ENCODE measurements at places on chromosomes 11 and 22.

GRCh38 chr22:28237112-28237511 lies 318.1 kb upstream of the PITPNB start:
- DNase-seq, result no peak

- DNase-seq, result no peak
Observed at GRCh38 chr11:119863851-119864601, 135.0 kb upstream of the NECTIN1 start.

- no peak for DNase-seq
Observed at GRCh38 chr11:66529069-66529468, 16.8 kb downstream of the ZDHHC24 start.

- DNase-seq, result no peak
Observed at GRCh38 chr11:44987506-44987905, 36.8 kb upstream of the TP53I11 start.

DNA sequence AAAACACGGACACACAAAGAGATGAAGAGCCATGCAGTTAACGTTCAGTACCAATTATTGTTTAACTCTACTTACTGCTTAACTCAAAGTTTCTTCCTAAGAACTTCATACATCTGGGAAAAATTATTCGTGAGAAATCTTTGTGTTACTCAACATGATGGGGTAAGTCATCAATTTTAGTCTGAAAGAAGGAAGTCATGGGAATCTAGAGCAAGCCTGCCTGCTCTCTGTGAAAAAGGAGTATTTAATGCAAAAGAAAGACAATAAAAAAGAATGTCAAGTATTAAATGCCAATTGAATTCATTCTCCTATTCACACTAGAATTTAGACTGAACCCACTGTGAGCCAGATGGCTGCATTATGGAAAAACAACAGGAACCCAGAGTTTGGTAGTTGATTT lies 16.0 kb downstream of the TMEM123 start:
- DNase-seq, result no peak

GRCh38 chr22:30023099-30023660 lies 57.1 kb upstream of the HORMAD2 start:
- no peak for DNase-seq

DNA sequence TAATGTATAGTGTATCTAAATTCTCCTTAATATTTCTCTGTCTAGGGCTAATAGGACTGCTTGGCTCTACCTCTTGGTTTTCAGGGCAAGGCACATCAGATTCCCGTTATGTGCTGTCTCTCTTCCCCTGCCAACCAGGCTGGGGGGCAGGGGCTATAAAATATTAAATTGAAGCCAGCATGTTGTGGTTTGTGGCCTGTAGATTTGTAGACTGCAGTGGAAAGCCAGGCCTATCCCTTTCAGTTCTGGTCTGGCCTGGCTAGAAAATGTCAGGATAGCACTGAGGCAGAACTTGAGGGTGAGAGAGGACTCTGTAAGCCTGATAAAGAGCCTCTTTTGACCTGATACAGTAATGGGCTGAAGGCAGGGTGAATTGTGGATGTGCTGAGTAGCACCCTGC lies 14.4 kb upstream of the GRK2 start:
- no peak for DNase-seq

DNA sequence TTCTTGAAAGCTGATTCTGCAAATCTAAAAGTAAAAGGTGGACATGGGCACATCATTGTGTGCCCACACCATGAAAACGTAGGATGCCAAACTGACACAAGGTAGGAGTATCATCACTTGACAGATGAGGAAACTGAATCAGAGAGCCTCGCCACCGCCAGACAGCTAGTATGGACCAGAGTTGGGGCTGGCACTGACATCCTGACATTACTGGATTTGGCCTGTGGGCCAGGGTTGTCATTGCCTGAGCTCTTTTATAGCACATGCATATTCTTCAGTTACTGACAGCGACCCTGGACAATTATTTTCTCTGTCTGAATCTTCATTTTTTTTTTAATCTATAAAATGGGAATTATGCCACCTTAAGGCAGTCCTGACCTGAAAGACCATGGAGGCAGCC lies 16.5 kb downstream of the USP35 start:
- no peak for DNase-seq

DNA sequence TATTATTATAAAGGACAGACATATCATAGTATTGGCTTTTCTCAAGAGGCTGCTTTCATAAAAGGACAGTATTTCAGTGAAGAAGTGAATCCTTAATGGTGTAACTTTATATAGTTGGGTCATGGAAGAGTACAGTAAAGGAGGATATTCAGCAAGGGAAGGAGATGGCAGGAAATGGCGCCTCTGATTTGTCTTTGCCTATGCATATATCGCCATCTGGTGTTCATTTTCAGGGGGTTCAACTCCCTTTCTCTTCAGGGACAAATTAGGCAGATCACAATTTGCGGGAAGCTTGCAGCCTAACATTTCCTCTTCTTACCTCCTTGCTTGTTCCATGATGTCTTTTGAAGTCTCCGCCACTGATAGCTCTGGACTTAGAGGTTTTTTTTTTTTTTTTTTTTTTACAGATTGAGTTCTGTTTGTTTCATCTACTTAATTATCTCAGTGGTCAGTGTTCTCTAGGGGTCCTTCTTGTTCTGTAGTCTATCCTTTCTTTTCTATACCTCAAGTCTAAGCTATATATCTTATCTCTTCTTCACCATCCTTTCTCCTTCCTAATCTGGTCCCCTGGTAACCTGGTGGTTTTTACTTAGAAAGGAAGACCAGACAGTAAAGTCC lies 21.8 kb upstream of the RRM1 start:
- DNase-seq, result no peak

DNA sequence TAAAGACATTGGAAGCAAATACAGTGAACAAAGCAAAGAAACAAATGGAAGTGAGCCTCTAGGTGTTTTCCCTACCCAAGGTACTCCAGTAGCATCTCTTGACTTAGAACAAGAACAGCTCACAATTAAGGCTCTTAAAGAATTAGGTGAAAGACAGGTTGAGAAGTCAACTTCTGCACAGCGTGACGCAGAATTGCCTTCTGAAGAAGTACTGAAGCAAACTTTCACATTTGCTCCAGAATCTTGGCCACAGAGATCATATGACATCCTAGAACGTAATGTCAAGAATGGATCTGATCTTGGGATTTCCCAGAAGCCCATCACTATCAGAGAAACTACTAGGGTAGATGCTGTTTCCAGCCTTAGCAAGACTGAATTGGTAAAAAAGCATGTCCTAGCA lies 39.3 kb downstream of the RTN3 start:
- no peak for DNase-seq

- DNase-seq, result no peak
Observed at GRCh38 chr22:42275970-42276369, 5.5 kb upstream of the TCF20 start.

- no peak for DNase-seq
Observed at GRCh38 chr11:106447631-106448191, 370.2 kb downstream of the AASDHPPT start.

DNA sequence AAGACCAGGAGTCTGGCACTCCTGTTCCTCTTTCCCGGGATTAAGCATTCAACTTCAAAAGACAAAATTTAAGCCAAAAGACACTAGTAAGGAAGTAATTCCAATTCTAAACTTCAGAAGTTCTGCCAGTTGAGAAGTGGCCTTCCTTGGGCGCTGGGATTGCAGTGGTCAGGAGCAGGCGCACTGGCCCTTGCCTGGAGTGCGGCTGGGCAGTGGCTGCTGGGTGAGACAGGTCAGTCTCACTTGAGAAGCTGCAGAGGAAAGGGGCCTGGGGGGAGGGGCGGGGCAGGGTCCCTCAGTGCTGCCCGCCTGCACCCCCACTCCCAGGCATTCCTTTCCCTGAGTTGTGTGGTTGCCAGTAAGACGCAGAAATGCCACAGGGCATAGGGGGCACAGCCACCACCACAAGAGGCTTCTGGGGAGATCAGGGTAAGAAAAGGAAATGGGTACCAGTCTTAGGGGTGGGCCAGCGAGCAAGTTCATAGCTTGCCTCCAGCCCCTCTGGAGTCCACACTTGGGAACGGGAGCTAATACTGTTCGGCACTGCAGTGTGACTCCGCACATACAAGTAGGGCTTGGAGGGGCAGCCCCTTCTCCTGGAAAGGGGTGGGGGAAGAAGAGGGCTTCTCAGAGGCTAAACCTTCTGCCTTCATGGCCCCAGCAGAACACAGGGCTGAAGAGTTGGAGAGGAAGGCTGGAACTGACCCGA lies 5.5 kb downstream of the MRPL49 start:
- DNase-seq, result no peak

DNA sequence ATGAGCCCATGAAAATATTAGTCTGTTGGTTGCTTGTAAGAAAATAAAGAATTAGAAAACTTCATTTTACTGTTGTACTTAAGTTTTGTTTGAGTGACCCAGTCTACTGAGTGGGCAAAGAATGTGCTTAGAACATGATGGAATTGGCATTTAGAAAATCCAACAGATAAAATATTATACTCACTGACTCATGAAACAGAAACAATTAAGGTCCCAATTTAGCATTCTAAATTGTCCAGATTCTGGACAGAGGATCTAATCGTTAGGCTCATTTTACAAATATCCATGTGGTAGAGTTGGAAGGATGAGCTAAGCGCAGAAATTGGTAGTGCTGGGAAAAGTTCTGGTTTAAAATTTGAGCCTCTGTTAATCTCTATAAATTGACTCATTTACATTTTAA lies 45.4 kb downstream of the METTL15 start:
- DNase-seq, result no peak

DNA sequence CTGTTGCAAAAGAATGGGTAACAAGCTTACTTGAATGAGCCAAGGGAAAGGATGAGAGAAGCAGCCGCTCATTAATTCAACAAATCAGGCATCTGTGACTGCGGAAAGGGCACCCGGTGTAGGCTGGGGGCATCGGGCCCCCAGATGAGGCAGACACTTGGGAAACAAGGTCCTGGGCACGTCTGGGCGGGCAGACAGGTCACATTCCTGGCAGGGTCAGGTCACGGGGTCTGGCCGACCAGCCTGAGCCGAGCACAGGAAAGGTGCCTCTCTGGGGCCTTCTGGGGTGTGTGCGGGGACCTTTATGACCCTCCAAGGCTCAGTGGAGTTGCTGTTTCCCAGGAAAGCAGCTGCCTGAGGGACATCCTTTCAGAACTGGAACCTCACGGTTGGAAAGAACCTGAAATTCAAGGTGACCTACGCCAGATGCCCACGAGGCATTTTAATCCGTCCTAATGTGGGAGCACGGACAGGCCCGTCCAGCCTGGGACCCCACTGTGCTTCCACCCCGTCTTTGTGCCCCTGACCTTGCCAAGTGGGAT lies 57.1 kb downstream of the ST14 start:
- no peak for DNase-seq

DNA sequence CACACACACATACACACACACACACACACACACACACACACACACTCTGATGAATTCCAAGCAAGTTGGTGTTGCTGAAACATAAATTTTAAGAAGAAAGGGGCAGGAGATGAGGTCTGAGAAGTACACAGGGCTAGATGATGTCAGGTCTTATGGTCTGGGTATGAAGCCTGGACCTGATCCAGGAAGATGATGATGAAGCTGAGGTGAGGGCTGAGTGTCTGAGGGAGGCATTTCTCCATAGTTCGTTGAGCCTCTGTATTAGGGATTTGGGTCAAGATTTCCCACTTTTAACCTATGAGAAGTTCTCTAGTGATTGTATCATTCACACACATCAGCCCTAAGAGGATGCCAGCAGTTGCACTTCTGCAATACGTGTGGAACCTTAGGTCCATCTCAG lies 32.6 kb downstream of the KREMEN1 start:
- DNase-seq, result no peak

GRCh38 chr11:119414734-119415133 lies 8.2 kb downstream of the THY1 start:
- DNase-seq, result no peak

DNA sequence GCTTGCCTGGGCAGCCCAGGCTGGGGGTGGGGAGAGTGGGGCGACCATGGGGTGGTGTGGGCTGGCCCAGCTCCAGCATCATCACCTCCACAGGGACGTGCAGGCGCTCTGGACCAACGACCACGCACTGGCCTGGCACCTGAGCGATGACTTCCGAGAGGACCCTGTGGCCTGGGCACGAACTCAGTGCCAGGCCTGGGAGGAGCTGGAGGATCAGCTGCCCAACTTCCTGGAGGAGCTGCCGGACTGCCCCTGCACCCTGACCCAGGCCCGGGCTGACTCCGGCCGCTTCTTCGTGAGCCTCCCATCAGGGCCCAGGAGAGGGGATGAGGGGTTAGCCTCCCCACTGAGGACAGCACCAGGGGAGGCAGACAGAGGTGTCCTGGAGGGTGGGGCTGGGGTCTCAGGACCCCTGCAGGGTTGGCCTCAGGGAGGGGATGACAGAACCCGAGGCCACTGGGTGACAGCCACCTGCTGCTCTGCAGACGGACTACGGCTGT lies 3.8 kb downstream of the SUSD2 start:
- DNase-seq, result no peak

DNA sequence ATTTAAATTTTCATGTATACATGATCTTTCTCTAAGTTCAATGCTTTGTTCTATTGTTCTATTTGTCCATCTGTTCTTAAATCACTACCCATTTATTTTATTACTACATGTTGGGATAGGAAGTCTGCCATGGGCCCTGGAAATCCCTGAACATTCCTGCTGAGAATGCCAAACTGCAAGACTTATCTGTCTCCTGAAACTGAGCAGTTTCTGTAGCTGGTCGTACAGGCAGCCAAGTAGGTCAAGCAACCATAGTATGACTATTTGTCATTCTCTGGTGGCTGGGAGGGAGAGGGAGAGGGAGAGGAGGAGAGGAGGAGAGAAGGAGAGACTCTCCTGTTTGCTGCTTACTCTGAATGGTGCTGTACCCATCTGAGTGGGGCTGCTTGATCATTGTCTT lies 82.8 kb upstream of the SNX19 start:
- DNase-seq, result no peak

- DNase-seq, result no peak
Observed at GRCh38 chr11:2713661-2714462, 14.1 kb upstream of the KCNQ1OT1 start.

GRCh38 chr22:19180740-19181410 lies 2.3 kb upstream of the SLC25A1 start:
- DNase-seq, result no peak

- no peak for DNase-seq
Observed at GRCh38 chr22:35970616-35971455, 57.8 kb downstream of the RBFOX2 start.

GRCh38 chr11:91041626-91042025 lies 818.8 kb upstream of the CHORDC1 start:
- DNase-seq, result no peak

DNA sequence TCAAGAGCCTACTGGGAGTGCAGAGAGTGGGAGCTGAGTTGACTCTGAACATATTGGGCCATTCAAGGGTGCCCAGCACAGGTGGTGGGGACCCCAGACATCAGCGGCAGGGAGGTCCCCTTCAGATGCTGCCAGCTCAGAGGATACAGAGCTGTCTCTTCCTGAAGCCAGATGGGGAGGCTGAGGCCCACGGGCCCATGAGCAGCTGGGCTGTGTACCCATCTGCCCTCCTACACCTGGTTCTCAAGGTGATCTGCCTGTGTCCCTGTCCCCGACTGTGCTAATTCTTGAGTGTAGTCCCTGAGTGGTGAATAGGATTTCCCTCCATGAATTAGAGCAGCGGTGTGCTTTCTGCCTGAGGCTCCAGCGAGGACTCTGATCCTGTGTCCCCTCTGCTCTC lies 76.3 kb downstream of the MICAL2 start:
- DNase-seq, result no peak
